Lower lobe of right lung (tissue), 2 donors: ENCODE measurements at places on chromosomes 12 and 14. TPM values are rescaled to one million over a fixed set of nuclear protein-coding genes. Genes with fewer than 3 reads are reported as not detected.

MYL2 gene
- total RNA-seq = not detected

PLD4 gene
- total RNA-seq = 1.2 TPM

LRFN5 gene
- 1.3 TPM for total RNA-seq

RPGRIP1 gene
- 1.1 TPM for total RNA-seq

ENDOU gene
- total RNA-seq = not detected

LALBA gene
- total RNA-seq = not detected

EXD2 gene
- total RNA-seq = 23.7 TPM

TAS2R10 gene
- 0.35 TPM for total RNA-seq

GRCh38 chr14:105433161-105433605 lies 13.6 kb downstream of the MTA1 start:
- peaks cover 15% of the 10 kb centered on the region for H3K4me1 ChIP-seq
- peaks cover 4% of the 10 kb centered on the region for H3K36me3 ChIP-seq
- DNase-seq = peak; percentile 43

GRCh38 chr14:102363182-102363943 lies 622 bp downstream of the TECPR2 start:
- H3K36me3 ChIP-seq = peaks cover 20% of the 10 kb centered on the region
- H3K4me3 ChIP-seq = peak overlapping the region; percentile 96
- no peaks in the 10 kb centered on the region for H3K27me3 ChIP-seq
- peak overlapping the region; percentile 95 for H3K27ac ChIP-seq
- peak; percentile 73 for DNase-seq
- H3K4me1 ChIP-seq = peaks cover 27% of the 10 kb centered on the region

GRCh38 chr12:113149361-113150150 lies at the start of gene CFAP73:
Gene CFAP73, plus strand, starts transcription at chr12:113149724. Its CDS starts 134 bp downstream, at chr12:113149858.
- no peak within 1 kb of the TSS for H3K4me3 ChIP-seq
- peaks cover 41% of the 10 kb centered on the region for H3K27me3 ChIP-seq
- no peak within 1 kb of the TSS for H3K27ac ChIP-seq
- H3K36me3 ChIP-seq = no peaks in the 10 kb centered on the region

- H3K4me3 ChIP-seq = no peak overlapping the region
- H3K36me3 ChIP-seq = no peaks in the 10 kb centered on the region
- H3K27me3 ChIP-seq = no peaks in the 10 kb centered on the region
- no peaks in the 10 kb centered on the region for H3K4me1 ChIP-seq
These were observed 140.7 kb upstream of the PRICKLE1 start for GRCh38 chr12:42730291-42730690.

DNA sequence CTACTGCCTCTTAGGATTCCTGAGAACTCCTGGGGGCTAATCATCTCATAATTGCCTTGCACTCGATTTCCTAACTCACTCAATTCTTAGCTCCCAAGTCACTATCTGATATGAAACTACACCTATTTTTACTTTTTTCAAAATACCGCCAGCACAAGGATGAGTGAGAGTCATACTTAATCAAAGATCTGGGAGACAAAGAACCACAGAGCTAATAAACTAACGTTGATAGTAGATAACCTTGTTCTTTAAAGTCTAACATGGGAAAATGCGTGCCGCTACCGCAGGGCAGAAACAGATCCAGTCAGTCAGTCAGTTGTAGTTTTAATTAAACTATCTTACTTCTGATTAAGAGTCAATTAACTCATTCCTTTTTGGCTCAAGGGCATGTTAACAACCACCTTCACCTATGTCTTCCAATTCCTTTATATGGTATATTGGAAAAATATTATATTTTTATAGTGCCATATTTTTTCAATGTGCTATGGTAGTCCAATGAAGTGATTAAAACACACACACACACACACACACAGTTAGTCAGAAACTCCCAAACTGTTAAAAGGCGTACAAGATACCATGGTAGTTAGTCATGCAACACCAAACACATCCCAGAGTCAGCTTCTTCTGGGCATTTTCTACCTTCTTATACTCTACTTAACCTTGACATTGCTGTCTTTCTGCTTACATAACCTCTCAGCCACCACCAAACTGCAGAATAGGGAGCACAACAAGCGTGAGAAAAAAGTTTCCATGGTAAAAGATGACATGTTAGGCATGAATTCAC lies 114.0 kb downstream of the KLHL28 start:
- no peak for DNase-seq
- H3K27ac ChIP-seq = no peak overlapping the region
- H3K4me1 ChIP-seq = no peaks in the 10 kb centered on the region

- no peaks in the 10 kb centered on the region for H3K27me3 ChIP-seq
- H3K36me3 ChIP-seq = no peaks in the 10 kb centered on the region
- H3K4me1 ChIP-seq = peaks cover 4% of the 10 kb centered on the region
- no peak overlapping the region for H3K27ac ChIP-seq
- DNase-seq = no peak
These were observed 288.0 kb downstream of the ERC1 start for GRCh38 chr12:1279050-1279449.

GRCh38 chr12:67748743-67749040 lies 100.1 kb downstream of the DYRK2 start:
- DNase-seq = no peak
- no peak overlapping the region for H3K4me3 ChIP-seq
- no peaks in the 10 kb centered on the region for H3K4me1 ChIP-seq

DNA sequence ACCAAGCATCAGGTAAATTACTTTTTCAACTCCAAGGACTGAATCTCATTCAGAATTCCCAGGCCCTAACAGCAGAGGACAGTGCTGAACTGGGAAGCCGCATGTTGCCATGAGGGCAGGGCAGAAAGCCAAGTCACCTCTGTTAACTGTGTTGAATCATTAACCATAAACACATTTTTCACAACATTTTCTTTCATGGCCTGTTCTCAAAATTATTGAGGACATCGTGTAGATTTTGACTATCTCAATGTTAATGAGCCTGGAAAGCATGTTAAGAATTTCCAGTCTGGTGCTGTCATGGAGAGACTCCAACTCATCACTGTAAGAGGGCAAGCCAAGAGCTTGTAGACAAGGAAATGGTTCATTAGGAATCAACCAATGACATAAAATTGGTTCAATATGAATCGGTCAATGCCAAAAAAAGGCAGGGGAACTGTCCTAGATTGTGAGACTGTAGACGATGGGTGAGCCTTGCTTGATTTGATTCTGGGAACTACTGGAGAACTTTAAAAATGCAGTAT lies 33.7 kb downstream of the CPM start:
- H3K4me3 ChIP-seq = no peak overlapping the region
- peaks cover 31% of the 10 kb centered on the region for H3K4me1 ChIP-seq
- DNase-seq = peak; percentile 49
- no peaks in the 10 kb centered on the region for H3K27me3 ChIP-seq
- no peak overlapping the region for H3K27ac ChIP-seq

- H3K4me3 ChIP-seq = no peak overlapping the region
- H3K4me1 ChIP-seq = no peaks in the 10 kb centered on the region
- no peaks in the 10 kb centered on the region for H3K27me3 ChIP-seq
- no peak overlapping the region for H3K27ac ChIP-seq
- DNase-seq = no peak
These were observed 102.9 kb upstream of the ABCD2 start for GRCh38 chr12:39722504-39722903.

DNA sequence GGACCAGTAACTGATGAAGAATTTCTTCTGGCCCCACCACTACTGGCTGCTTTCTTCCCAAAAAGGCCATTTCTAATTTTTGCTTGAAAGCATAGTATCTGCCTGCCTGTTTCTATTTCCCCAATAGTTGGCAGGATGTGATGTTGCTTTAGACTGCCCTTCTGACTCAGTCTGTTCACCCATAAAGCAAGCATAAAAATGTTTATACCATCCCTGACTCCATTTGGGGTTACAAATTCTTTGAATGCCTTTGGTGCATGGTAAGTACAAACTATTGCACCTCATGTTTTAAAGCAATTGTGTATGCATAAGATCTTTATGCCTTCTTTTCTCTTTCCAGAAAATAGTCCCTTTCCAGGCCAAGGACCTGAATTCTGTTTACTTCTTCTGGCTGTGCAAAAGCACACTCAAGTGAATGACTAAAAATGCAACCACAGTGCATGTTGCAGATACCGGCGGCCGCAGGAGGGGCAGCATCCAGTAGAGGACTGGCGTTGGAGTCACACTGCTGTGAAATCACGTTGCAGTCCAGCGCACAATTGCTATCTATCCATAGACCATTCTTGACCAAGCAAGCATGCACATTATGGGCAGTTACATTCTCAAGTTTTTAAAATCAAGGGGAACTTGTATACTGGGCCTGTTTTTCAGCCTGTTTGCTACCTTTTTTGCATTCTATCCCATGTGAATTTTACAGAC lies 82.4 kb downstream of the SLC5A8 start:
- H3K4me1 ChIP-seq = no peaks in the 10 kb centered on the region
- no peaks in the 10 kb centered on the region for H3K36me3 ChIP-seq
- DNase-seq = no peak
- H3K4me3 ChIP-seq = no peak overlapping the region
- no peaks in the 10 kb centered on the region for H3K27me3 ChIP-seq

GRCh38 chr12:123900871-123901376 lies 71.7 kb downstream of the CCDC92 start:
- no peaks in the 10 kb centered on the region for H3K4me1 ChIP-seq
- no peaks in the 10 kb centered on the region for H3K36me3 ChIP-seq
- peaks cover 4% of the 10 kb centered on the region for H3K27me3 ChIP-seq
- H3K27ac ChIP-seq = no peak overlapping the region
- DNase-seq = no peak

DNA sequence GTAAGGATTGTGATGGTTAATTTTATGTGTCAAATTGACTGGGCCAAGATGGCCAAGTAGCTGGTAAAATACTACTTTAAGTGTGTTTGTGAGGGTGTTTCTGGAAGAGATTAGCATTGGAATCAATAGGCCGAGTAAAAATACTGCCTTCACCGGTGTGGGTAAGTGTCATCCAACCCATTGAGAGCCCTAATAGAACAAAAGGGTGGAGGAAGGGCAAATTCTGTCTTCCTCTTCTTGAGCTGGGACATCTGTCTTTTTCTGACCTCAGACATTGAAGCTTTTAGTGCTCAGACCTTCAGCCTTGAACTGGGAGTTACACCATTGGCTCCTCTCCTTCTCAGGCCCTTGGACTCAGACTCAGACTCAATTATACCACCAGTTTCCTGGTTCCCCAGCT lies 8.0 kb upstream of the ETV6 start:
- no peaks in the 10 kb centered on the region for H3K27me3 ChIP-seq
- DNase-seq = no peak
- no peaks in the 10 kb centered on the region for H3K36me3 ChIP-seq
- H3K4me1 ChIP-seq = no peaks in the 10 kb centered on the region
- no peak overlapping the region for H3K27ac ChIP-seq

GRCh38 chr12:7060353-7060954 lies at the start of gene C1S:
Gene C1S, plus strand, starts transcription at chr12:7060718. Its CDS starts 1,195 bp downstream, at chr12:7061913.
- peaks cover 27% of the 10 kb centered on the region for H3K4me1 ChIP-seq
- peak; percentile 48 for DNase-seq
- no peaks in the 10 kb centered on the region for H3K27me3 ChIP-seq
- peaks cover 15% of the 10 kb centered on the region for H3K36me3 ChIP-seq
- H3K27ac ChIP-seq = peak within 1 kb of the TSS; percentile 70
- peak within 1 kb of the TSS; percentile 50 for H3K4me3 ChIP-seq

GRCh38 chr12:50049254-50050118 lies 7.9 kb upstream of the ASIC1 start:
- H3K27me3 ChIP-seq = no peaks in the 10 kb centered on the region
- H3K4me1 ChIP-seq = peaks cover 18% of the 10 kb centered on the region
- DNase-seq = no peak
- no peaks in the 10 kb centered on the region for H3K36me3 ChIP-seq
- H3K4me3 ChIP-seq = no peak overlapping the region

DNA sequence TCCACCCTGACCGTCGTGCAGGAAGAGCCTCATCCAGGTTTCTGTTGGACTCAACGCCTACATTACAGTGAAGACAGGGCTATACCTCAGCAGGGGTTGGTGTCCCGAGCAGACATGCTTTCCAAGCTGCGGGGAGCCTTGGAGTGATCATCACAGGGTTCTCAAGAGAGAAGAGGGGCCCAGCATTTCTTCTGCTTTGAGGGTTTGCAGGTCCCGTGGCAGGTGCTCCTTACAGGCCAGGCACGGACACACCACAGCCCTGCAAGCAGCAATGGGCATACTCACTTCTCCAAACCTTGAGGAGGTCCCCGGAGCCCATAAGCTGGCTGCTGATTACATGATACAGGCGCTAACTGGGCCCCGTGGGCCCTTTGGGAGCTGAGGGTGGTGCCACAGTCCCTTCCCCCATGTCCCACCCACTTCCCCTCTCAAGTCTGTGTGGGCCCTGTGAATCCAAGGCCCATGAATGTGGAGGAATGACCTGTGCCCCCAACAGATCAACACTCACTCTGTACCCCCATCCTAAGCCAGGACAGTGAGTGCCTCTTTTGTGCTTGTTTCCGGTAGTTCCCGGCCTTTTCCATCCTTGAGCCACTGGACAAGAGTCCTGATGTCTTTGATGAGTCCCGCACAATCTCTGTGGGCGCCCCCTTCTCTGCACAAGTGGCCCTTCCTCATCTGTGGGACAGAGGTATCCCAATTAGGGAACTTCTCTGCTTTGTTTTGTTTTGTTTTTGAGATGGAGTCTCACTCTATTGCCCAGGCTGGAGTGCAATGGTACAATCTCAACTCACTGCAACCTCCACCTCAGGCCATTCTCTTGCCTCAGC lies 1.1 kb downstream of the AQP2 start:
- H3K36me3 ChIP-seq = no peaks in the 10 kb centered on the region
- no peak overlapping the region for H3K4me3 ChIP-seq
- H3K27ac ChIP-seq = no peak overlapping the region
- peaks cover 39% of the 10 kb centered on the region for H3K4me1 ChIP-seq
- peaks cover 31% of the 10 kb centered on the region for H3K27me3 ChIP-seq

DNA sequence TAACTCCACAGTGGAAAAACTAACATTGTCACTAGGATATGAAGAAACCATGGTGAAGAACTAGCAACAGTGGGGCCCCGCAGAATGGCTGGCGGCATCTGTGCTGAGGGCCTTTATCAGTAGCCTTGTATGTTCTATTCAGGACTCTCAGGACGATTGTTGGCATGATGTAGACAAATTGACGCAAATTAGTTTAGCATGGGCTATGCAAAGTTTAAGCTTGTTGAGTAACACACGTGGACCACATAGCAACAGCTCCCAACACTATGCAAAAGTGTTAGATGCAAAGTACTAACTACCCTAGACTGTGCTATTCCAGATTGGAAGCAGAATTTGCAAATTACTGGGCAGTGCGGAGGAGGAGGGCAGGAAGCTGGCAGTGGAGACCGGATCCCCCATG lies 38.2 kb upstream of the TMEM263 start:
- peaks cover 7% of the 10 kb centered on the region for H3K27me3 ChIP-seq
- H3K27ac ChIP-seq = no peak overlapping the region

DNA sequence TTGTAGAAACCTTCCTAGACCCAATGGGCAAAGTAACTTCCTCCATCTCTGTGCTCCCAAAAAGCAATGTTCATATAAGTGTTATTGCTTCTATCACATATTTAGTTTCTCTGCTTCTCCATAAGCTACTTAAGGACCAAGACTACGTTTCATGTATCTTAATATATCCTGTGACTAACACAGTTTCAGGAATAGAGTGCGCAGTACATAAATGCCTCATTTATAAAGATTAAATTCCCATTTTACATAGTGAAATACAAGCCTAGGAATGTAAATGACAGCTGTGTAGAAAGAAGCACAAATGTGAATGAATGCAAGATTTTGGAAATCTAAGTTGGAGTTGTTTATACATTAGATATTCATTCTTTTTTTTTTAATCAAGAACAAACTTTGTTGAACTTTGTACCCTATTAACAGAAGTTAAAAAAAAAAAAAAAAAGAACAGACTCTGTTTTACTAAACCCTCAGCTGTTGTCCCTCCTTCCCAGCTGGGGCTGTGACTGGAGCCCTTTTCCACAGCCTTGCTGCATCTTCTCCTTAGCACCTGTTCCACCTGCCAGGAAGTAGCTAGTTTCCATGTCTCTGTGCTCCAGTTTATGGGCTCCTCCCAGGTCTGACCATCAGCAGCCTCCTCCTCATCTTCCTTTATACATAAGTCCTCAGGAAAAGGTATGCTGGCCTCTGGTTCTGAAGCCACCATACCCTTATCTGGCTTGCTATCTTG lies 7.0 kb upstream of the METTL17 start:
- no peak for DNase-seq
- no peaks in the 10 kb centered on the region for H3K4me1 ChIP-seq
- H3K27me3 ChIP-seq = no peaks in the 10 kb centered on the region
